ENCODE measurements at places on chromosomes 5 and 9.

DNA sequence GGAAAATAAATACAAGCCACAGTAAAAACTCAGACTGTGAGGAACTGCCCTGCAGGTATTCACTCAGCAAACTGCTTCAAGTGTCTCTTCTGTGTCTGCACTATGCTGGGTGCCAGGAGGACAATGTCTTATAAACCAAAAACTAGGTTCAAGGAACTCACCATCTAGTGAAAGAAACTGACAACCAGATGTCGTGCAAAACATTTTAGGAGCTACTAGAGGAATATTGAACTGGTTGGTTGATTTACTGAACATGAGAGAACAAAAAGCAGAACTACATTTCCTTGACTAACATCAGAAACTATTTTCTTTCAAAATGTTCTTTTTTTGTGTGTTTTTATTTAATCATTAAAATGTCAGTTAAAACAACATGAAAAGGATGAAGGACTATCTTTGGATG, 35.2 kb downstream of the ZNF366 start:
- DNase-seq = no peak

DNA sequence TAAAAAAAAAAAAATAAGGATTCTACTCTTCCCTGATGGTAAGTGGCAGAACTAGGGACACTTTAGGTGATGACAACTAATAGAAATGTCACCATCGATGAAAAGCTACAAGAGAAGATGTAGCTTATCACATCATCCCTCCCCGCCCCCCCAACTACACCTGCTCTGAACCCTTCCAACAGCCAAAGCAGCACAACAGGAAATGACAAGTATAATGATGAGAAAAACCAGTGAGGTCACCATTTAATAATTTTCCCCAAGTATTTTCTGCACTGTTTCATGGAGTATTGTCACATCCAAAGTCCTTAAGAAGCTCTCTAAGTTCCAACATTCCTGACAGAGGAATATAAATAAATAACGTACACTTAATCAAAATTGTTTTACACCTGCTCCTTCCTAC, 221.4 kb downstream of the EFNA5 start:
- DNase-seq = no peak

GRCh38 chr9:114695948-114696347, 14.0 kb upstream of the TEX48 start:
- DNase-seq = no peak

DNA sequence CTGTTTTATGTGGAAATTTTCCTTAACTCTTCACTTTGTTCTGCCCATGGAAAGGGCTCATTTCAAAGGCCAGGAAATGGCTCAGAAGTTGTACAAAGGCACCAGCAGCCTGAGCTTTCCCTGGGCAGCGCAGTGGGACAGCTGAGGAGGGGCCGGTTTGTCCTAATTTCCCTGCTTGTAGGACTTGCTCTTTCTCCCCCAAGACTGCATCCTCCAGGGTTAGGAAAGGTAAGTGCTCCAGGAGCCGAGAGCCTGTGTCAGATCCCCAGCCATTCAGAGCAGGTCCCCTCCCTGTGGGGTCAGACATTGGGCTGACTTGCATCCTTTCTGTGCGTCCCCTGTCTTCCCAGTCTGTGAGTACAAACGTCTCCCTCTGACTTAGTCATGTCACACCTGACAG, 43.5 kb downstream of the AGXT2 start:
- DNase-seq = no peak

Data from hippocampal formation (tissue), 2 donors.